ENCODE measurements at places on chromosomes 11 and 22.

- peak; percentile 100 for DNase-seq
These were observed 11.2 kb upstream of the MALAT1 start for GRCh38 chr11:65487467-65488272.

- no peak for DNase-seq
These were observed 5.8 kb downstream of the NRXN2 start for GRCh38 chr11:64717268-64717578.

DNA sequence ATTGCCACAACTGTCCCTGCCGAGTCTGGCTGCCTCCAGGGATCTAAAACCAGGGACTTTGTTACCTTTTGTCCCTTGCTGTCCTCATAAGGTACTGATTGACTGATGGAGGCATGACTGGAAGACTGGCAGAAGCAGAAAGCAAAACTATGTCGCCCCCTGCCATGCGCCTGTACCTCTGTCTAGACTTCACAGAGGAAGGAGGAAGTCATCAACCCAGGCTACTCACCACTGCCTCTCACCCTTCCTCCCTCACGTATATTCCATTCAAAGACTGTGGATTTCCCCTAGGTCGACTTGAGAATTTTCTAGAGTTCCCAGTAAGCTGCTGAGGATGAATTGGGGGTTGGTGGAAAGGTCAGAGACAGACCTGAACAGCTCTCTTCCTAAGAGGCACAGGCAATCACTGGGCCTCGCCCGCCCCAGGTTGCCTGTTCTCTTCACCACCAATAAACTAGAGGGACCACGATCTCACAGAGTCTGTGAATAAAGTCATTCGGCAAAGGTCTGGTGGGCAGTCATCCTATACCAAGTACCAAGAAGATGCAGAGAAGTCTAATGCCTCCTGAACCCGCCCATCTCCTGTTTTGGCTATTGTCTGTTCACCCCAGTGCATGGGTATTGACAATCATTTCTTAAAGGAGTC is 27.5 kb upstream of the CHST1 start:
- DNase-seq, result no peak

DNA sequence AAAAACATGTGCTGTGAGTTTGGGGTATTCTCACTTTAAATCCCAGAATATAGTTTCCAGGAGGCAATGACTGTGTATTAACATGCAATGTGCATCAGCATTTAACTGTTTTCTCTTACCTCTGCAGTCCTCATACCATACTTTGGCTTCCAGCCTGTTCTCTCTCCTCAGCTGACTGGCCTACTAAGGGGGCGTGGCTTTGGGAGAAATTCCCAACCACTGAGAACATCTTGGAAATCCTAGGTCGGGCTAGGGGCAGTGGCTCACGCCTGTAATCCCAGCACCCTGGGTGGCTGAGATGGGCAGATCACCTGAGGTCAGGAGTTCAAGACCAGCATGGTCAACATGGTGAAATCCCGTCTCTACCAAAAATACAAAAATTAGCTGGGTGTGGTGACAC is 13.5 kb upstream of the ZC3H12C start:
- DNase-seq, result no peak

DNA sequence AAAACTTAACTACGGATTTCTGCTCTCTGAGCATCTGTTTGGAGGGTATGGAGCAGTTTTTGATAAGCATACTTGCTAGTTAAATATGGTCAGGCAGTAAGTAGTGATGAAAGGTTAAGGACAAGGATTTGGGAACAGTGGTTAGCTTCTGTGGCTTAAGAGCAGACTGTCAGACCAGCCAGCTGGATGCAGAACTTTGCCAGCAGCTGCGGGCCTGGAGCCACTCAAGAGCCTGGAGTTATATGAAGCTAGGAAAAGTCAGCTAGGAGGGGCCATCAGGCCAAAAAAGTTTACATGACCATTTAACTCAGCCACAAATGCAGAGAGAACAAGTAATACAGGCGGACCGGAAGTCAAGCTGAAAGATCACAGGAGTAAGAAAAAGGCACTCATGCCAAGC is 1817.7 kb downstream of the LRRC4C start:
- no peak for DNase-seq

- DNase-seq, result no peak
These were observed 34.5 kb upstream of the BLID start for GRCh38 chr11:122150216-122151124.

DNA sequence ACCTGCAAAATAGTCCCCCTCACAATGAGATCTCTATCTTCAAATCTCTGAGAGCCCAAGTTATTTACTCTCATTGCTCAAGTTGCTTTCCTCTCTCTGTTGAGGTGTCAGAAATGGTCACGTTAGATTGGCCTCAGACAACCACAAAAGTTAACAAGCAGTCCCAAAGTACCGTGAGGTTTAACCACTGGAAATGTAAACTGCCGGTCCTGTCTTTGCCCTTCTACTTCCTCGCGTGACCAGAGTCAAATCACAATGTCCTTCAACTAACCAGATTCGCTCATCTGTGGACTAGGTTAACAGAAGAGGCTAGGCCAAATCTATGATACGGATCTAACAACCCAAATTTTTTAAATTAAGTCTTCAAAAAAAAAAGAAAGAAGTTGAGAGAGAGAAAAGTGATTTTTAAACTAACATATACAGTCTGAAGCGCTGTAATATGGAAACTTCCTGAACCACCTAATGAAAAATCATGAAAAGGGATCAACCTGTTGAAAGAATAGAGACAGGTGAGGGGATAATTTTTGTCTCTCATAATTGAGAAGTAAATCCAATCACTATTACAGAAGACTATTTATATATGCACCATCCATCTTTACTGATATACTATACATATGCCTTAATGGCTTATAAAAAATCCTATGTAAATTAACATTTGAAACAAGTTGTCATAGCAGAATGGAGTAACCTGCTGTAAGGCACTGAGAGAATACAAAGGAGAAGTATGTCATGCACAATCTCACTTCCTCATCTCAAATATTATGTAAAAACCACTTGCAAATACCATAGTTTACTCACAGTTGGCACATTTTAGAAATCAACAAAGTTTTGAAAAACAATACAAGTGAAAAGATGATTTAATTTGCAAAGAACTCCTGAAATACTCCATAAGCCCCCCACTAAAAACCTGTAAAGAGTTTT is 3.3 kb upstream of the JAML start:
- no peak for DNase-seq

- peak; percentile 50 for DNase-seq
These were observed 141.1 kb upstream of the NARS2 start for GRCh38 chr11:78715639-78716311.
